ENCODE measurements at places on chromosomes 1 and 21.
A peak's percentile ranks its signal among the peaks of the same experiment; 100 is the strongest.

- DNase-seq, result peak; percentile 83
Observed at GRCh38 chr1:23984417-23985186, 4.5 kb upstream of the SRSF10 start.

- peak; percentile 11 for DNase-seq
Observed at GRCh38 chr1:211830055-211830327, 572 bp downstream of the LPGAT1 start.

DNA sequence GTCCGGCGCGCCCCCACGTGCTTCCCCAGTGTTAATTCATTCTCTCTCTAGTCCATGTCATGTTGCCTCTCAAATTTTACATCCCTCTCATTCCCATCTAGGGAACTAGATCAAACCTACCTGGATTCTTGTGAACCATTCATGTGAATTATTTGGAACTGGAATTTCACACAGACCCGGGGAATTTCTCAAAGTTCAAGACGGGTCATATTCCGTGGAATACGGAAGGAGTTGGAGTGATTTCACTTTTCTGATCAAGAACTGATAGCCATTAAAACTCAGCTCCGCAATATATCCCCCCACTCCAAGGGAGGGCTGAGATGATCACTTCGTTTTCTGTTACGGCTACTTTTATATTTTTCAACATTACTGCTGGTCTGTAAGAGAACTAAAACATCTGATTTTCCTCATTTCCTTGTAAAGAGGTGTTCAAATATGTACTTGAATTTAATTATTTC is 1.0 kb upstream of the ENO1 start:
- DNase-seq, result no peak

- no peak for DNase-seq
Observed at GRCh38 chr1:209162651-209163050, 420.9 kb upstream of the CAMK1G start.

- DNase-seq, result no peak
Observed at GRCh38 chr1:21933397-21934248, 3.5 kb downstream of the HSPG2 start.

- DNase-seq, result no peak
Observed at GRCh38 chr1:172219966-172220365, 200.5 kb upstream of the C1orf105 start.

GRCh38 chr1:103129255-103129654 is 20.9 kb upstream of the COL11A1 start:
- DNase-seq, result peak; percentile 94

DNA sequence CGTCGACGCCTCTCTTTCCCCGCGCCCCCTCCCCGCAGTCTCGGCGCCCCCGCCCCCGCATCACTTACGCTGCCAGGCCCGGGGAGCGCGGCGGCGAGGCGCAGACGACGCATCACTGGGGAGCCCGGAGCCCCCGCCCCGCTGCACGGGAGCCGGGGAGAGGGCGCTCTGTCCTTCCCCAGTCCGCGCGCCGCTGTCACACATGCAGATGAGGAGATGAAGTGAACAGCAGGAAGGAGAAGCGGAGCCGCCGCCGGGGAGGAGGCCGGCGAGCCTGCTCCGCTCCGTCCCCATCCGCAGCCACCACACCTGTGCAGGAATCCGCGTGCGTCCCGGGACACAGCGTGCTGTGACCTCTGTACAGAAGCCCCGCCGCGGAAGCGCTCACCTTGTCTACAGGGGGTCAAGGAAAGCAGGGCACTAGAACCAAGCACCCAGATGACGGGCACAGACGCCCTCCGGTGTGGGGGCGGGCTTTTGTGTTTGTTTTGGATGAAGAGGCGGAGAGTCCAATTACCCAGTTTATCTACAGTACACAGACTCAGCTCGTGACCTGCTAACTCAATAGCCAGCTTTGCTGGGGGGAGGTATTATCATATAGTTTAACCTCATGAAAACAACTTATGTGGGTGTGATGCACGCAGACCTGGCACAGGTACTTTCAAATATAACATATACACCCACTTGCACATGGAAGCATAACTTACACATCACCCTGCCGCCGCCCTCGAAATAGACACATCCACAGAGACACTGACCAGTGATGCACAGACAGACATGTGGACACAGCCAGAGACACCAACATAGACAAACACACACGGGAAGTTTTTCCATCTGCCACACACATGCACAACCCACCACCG is 12.4 kb downstream of the KLHDC8A start:
- no peak for DNase-seq

DNA sequence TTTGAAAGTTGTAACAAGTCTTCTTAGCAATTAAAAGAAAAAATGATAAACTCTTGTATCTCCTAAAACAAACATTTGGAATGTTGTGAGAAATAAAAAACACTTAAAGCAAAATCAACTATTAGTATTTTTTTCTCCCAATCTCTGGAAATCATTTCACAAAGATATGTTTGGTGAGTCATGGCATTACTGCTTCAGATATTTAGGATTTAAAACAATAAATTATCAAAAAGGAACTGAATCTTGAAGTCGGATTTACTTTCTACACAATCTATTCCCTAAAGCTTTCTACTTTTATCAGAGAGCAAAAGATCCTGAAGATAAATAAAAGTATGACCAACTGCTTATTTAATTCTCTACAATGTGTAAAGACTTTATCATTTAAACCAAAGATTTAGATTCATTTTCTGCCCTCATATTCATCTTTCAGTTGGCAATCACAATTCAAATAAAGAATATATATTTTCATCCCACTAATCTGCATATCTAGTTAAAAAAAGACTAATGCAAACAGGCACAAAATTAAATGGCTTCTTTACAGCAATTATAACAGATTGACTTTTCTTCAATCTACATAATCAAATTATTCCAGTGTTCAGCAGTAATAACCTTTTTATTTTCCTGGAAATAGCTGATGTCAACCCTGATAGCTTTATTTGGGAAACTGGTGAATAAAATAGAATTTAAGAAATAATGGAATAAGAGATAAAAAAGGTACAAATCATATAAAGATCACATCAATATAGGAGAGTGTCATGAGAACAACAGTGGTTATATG is 230.0 kb downstream of the COP1 start:
- peak; percentile 27 for DNase-seq

DNA sequence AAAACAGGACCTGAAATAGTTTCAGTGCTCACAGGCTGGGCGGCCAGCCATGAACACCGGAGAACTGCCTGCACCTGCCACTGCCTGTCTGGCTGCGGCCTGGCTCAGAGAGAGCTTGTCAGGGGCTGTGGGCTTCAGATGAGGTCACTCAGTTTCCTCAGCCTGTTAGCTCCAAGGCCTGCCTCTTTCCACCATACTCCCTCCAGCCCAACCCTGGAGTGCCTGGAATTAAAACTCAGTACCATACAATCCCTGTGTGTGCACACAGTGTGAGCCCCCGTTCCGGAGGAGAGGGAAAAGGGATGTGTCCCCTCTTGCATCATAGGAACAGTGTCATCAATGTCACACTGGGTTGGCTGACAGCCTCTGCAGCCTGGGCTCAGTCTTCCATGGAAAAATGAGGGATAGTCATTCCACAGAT is 16.2 kb downstream of the CACNA1S start:
- DNase-seq, result no peak

GRCh38 chr1:212196355-212196754 is 88.9 kb upstream of the PPP2R5A start:
- no peak for DNase-seq

DNA sequence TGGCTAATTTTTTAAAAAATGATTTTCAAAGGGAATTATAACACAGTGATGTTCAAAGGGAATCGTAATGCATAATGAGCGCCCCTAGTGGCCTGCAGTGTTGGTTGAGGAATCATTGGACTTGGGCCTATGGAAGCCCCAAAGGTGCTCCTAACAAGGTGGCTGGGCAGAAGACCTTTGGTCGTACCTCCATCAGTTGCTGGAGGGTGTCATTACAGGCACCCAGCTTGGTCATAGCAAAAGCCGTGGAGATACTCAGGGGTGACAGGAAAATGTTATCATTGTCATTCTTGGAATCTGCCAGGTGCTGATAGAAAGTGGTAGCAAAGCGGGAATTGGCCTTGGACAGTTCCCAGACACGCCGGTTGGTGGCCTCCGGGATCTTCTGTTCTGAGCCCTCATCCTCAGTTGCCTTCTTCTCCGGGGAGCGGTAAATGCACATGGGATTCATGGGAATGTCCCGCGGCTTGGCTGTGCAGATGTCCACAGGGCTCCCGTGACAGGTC is 2.7 kb downstream of the SERPINC1 start:
- DNase-seq, result no peak

DNA sequence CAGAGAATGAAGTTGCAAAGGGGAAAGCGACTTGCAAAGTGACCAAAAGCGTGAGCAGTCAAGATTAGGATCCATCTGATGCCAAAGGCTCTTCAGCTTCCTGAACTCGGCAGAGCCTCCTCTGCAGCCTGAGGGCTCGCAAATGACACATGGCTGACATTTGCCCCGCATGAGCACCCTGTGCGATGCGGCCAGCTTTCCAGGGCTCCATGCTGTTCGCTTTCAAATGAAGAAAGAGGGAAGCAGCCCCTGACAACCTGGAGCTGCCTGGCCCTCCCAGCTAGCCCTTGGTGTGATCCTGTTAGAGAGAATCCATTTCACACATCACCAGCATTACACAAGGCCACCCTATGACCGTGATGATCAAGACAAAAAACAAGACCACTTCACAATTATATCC is 20.2 kb upstream of the FAM131C start:
- no peak for DNase-seq

GRCh38 chr21:17777072-17777765 is 41.9 kb downstream of the C21orf91 start:
- DNase-seq, result no peak

DNA sequence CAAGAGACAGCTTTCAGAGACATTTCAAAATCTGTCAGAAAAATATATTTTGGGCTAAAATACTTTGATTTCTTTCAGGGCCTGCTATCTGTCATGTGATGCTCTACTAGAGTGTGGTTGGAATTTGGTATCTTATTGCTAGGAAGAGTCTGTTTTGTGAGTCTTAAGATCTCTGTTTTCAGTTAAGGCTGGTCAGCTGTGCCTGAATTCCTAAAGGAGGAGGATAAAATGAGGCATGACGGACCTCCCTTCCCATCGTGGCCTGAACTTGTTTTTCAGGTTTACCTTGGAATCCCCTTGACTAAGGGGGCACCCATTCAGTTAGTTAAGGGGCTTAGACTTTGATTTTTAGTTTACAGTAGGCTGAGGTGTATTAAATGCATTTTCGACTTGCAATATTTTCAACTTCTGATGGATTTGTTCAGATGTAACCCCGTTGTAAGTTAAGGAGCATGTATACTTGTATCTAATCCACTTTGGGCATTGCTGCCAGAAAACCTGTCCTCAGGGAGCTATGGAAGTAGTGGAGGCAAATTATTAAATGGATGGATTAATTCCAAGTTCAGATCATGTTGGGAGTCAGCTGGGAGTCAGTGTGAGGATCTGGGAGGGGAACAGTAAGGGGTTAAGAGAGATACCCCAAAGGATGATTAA is 18.3 kb downstream of the CAPN2 start:
- DNase-seq, result no peak

DNA sequence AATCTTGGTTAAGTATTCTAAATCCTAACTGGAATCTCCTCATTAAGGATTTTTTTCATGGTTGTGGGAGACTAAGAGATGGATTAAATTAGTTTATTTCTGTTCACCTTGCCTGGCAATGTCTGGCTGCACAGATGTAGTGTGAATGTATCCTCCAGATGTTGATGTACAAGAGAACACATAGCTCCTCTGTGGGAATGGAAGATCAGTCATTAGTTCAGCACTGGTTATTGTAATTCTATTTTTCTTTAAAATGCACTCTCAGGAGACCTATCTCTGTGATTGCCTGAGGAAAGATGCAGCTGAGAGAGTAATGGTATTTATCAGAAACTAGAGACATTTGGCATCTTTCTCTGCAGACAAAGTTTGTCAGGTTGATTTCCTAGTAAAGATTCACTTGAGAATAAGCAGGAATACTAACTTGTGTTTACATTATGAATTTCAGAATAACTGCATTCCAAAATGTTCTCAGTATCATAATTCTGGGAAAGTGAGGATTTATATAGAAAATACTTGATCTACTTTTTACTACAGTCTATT is 178.6 kb downstream of the GIPC2 start:
- no peak for DNase-seq

DNA sequence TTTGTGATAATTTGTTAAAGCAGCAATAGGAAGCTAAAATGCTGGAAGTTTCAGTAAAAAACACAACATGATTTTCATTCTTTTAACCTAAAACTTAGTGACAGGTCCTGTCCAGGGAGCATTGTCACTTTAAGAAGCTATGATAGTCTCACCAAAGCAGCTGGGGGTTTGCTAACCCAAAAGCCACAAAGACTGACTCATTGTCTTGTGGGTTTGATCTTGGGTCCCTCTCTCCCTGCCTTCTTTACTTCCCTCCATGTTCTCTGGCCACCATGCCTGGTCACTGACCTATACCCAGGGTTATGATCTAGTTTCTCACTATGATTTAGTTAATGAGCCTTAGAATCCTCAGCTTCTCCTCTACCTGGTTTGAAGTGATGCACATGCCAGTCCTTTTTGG is 213.5 kb upstream of the PTGFR start:
- DNase-seq, result peak; percentile 86

- DNase-seq, result peak; percentile 12
Observed at GRCh38 chr1:113811156-113811887, 954 bp downstream of the RSBN1 start.

DNA sequence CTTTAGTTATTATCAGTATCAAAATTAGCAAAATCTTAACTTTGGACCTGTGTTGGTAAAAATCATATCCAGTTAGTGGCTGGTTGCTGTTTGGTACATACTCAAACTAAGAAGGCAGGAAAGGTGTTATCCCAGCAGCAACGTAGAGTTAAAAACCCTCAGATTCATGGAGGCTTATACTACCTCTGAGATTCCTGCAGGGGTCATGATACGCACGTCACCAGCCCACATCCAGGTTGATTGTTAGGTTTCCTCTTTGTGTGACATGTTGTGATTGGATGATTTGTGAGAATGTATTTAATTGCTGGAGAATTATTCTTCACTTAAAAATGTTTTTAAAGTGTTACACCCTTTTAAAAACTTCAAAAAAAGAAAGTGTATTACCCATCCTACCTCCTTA is 423.3 kb upstream of the ADGRL2 start:
- no peak for DNase-seq

- peak; percentile 7 for DNase-seq
Observed at GRCh38 chr1:230288641-230289349, 137.3 kb downstream of the PGBD5 start.

- DNase-seq, result peak; percentile 52
Observed at GRCh38 chr1:9239622-9240401, 5.2 kb downstream of the H6PD start.
